ENCODE measurements at places on chromosomes 2 and 18.

- no peak for DNase-seq
Observed at GRCh38 chr2:28286678-28287077, 106.0 kb upstream of the FOSL2 start.

- DNase-seq = no peak
Observed at GRCh38 chr18:63410792-63411191, 11.5 kb downstream of the VPS4B start.

GRCh38 chr2:107063228-107063627 lies 177.3 kb upstream of the ST6GAL2 start:
- no peak for DNase-seq

DNA sequence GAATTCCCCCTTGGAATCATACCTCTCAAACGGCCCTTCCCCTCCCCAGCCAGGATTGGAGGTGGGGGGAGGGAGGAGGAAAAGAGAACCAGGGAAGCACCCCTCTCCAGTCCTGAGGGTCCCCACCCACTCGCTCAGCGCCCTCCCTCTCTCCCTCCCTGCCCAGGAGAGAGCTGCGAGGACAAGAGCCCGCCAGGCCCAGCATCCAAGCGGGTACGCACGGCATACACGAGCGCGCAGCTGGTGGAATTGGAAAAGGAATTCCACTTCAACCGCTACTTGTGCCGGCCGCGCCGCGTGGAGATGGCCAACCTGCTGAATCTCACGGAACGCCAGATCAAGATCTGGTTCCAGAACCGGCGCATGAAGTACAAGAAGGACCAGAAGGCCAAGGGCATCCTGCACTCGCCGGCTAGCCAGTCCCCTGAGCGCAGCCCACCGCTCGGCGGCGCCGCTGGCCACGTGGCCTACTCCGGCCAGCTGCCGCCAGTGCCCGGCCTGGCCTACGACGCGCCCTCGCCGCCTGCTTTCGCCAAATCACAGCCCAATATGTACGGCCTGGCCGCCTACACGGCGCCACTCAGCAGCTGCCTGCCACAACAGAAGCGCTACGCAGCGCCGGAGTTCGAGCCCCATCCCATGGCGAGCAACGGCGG lies 14.4 kb downstream of the HOXD3 start:
- DNase-seq = no peak

Measured in pulmonary artery endothelial cell (primary cell).